ENCODE measurements at places on chromosomes 11 and 22. TPM values are rescaled to one million over a fixed set of nuclear protein-coding genes. Genes with fewer than 3 reads are reported as not detected.

DNA sequence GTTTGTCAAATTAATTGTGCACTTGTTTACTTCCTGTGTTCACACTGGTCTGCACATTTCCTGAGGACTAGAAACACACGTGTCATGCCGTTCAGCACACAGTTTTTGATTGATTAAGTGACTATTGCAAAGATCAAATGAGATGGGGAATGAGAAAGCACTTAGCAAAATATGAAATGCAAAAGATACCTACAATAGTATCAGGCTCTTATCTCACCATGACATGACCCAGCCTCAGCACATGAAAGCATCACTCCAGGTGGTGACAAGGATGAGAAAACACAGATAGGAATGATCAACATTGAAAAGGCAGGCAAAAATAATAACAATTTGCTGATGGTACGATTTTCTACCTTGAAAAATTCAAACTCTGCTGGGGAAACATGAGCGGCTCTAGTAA is 42.1 kb upstream of the TP53I11 start:
- H3K27ac ChIP-seq: no peak overlapping the region
- H3K36me3 ChIP-seq: no peaks in the 10 kb centered on the region
- no peak overlapping the region for H3K4me3 ChIP-seq
- no peak for DNase-seq

- peaks cover 13% of the 10 kb centered on the region for H3K4me1 ChIP-seq
- H3K36me3 ChIP-seq: no peaks in the 10 kb centered on the region
- DNase-seq: no peak
- H3K4me3 ChIP-seq: no peak overlapping the region
- H3K27me3 ChIP-seq: no peaks in the 10 kb centered on the region
- no peak overlapping the region for H3K27ac ChIP-seq
Measured at GRCh38 chr11:22460181-22460580, 122.0 kb downstream of the SLC17A6 start.

DNA sequence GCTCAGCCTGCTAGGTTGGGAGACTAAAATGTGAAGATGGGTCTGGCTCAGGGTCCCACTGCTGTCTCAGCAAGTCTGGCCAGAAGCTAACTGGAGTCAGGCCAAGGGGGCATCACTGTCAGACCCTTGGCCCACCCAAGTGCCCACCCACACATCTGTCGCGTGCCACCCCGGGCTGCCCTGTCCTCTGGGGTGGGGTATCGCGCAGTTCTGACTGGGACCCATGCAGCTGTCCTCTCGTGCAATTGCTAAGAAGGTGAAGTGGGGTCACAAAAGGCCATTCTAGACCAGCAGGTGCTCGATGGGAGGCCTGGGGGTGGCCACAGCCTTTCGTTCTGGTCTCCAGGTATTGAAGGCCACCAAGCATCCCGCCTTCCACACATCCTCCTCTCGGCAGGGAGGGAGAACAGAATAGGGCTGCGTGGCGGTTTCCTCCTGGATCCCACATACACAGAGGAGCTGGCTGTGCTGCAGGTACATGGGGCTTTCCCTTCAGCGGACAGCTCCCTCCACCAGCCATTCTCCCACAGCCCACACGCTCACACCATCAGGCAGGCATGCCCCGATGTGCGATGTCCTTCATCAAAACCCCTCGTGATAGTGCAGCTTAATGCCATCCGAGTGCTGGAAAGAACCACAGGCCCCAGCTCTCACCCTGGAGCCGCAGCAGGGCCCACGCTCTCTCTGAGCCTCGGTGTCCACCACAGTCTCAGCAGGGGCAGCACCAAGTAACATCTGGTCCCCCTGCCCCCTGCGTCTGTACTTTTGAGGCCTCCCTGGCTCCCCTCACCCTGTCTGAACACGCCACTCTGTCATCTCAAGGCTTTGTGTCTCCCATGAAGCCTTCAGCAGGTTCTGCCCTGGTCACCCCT is 37.6 kb downstream of the SHANK2 start:
- no peaks in the 10 kb centered on the region for H3K4me1 ChIP-seq
- H3K4me3 ChIP-seq: no peak overlapping the region
- peaks cover 6% of the 10 kb centered on the region for H3K36me3 ChIP-seq
- H3K27me3 ChIP-seq: no peaks in the 10 kb centered on the region
- peak overlapping the region; percentile 41 for H3K27ac ChIP-seq

- H3K36me3 ChIP-seq: no peaks in the 10 kb centered on the region
- H3K27me3 ChIP-seq: no peaks in the 10 kb centered on the region
- peak overlapping the region; percentile 3 for H3K27ac ChIP-seq
Measured at GRCh38 chr11:90822996-90823395, 600.1 kb upstream of the CHORDC1 start.

DNA sequence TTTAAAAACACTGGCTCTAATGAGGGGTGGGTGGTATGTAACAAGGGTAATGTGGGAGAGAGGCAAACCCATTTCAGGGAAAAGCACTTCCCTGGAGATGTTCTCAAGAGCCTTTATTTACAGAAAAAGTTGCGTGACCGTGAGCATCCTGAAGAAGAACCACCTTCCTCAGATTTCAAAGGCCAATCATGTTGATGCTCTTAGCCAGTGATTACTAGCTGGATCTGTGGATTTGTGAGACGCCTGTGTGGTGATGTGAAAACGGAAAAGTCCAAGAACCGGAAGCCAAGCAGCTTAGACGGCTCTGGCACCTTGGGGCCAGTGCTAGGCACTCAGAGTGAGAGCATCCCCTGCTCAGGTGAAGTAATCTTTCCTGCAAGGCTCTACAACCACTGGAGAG is 12.6 kb upstream of the UBASH3B start:
- no peak for DNase-seq
- no peak overlapping the region for H3K4me3 ChIP-seq
- H3K4me1 ChIP-seq: peaks cover 20% of the 10 kb centered on the region
- peak overlapping the region; percentile 69 for H3K27ac ChIP-seq

PANX3 gene
- not detected for total RNA-seq

IL17REL gene
- not detected for total RNA-seq

Measured in Caco-2 (cell line).